CD4-positive, alpha-beta memory T cell (primary cell): ENCODE measurements at places on chromosomes 3 and 15. TPM values are rescaled to one million over a fixed set of nuclear protein-coding genes. Genes with fewer than 3 reads are reported as not detected.

Gene GNAT1
- not detected for total RNA-seq

Gene GOLGA6L7
- total RNA-seq, result not detected

GRCh38 chr3:134641671-134642300, 9.0 kb downstream of the KY start:
- H3K27ac ChIP-seq, result no peak overlapping the region
- H3K4me3 ChIP-seq, result no peak overlapping the region
- H3K4me1 ChIP-seq, result no peaks in the 10 kb centered on the region

DNA sequence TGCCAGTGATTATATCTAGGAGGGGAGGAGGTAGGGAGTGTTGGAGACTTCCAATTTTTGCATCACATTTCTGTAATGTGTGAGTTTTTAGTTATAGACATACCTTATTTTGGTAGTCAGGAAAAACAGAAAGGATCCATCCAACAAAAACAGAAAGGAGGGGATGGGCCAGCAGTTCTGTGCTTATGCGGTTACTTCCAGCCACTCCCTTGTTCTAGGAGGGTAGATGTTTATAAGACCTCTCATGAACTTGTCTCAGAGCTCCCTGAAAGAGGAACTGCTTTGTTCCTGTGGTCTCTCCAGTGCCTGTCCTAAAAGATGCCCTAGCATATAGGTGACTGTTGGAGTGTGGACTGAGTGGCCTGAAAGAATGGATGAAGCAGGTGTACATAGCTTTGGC, 323.3 kb downstream of the CACNA2D3 start:
- H3K27me3 ChIP-seq, result no peaks in the 10 kb centered on the region
- no peak for DNase-seq
- H3K4me1 ChIP-seq, result no peaks in the 10 kb centered on the region
- H3K27ac ChIP-seq, result no peak overlapping the region
- H3K4me3 ChIP-seq, result no peak overlapping the region
